ENCODE measurements at places on chromosomes 13 and 19.

DNA sequence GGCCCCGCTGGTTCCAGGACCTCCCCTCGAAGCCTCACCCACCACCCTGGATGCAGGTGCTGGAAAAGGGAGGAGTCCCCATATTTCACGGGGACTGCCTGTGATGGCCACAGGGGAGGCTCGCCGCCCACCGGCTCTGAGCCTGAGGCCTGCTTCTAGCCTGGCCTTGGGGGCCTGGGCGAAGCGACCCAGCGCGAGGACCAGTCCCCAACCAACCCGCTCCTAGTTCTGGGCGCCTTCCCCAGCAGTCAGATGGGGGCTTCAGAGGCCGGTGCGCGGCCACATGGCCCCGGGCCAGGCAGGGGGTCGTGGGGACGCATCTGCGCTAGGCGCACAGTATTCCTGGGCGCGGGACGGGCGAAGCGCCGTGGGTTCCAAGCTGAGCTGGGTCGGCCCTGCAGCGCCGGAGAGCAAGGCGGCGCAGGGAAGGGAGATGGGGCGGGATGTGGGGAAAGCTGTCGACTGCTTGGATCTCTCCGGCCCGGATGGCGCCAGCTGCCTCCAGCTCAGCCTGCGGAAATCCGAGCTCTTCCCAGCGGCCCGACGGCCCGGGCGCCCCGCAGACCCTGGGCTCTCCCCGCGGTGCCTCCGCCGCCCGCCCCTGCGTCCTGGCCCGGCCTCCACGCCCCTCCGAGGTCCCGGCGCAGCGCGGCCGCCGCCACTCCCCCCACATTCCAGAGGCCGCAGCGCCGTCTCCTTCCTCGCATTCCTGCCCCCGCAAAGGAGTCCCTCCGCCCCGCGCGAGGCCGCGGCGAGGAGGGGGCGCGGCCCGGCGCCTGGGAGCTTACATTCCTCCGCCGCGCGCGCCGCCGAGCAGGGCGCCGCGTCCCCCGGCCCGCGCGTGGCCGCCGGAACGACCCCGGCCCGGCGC, at the start of gene WTIP:
TSS of gene WTIP (plus strand) at position 788 of the 871 bp plus-strand sequence. CDS start 217 bp downstream, outside the sequence.
- H3K27ac ChIP-seq: no peak within 1 kb of the TSS
- H3K4me3 ChIP-seq: peak within 1 kb of the TSS; percentile 81
- peaks cover 27% of the 10 kb centered on the region for H3K27me3 ChIP-seq
- DNase-seq: no peak
- H3K36me3 ChIP-seq: no peaks in the 10 kb centered on the region

- H3K27ac ChIP-seq: no peak overlapping the region
- no peak for DNase-seq
- H3K4me1 ChIP-seq: peaks cover 8% of the 10 kb centered on the region
- H3K36me3 ChIP-seq: peaks cover 7% of the 10 kb centered on the region
These were observed 56.2 kb downstream of the COLGALT1 start for GRCh38 chr19:17611462-17612244.

DNA sequence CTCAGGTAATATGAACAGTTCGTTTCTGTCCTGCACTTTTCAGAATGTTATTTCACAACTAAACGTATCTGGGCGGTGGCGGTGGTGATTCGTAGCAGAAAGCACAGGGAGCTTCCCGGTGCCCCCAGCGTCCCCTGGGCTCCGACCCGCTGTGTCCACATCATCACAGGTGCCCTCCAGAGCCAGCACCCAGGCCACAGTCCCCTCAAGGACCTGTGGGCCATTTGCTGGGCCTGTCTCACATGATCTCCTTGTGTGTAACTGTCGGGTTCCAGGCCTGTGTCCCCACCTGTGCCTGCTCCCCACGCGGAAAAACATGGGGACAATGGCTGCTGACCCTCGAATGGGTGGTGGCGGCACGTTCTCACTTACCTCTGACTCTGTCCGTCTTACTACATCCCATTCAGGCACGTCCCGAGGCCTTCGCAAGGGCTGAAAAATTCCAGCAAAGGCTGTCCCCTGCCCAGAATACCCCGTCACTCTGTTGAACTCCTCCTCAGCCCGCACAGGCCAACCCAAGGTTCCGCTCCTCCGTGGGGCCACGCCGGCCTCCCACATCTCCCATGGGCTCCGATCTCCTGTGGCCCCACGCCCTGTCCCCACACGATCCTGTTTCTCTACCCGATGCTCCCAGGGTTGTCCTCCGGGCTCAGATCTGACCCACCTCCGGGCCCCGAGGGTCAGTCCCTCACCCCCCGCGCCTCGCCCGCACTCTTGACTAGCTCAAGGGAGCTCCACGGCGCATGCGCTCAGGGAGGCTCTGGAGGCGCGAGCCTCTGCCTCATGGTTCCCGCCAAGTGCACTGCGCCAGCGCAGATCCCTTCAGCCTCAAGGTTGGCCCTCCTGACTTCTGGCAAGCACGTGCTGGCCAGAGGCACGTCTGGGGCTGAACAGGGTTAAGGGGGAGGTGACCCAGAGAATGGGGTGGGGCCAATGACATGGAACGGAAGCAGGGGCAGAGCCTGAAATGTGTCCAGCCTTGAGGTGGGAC, 21.2 kb downstream of the DEDD2 start:
- H3K27me3 ChIP-seq: no peaks in the 10 kb centered on the region
- H3K36me3 ChIP-seq: peaks cover 52% of the 10 kb centered on the region
- H3K27ac ChIP-seq: peak overlapping the region; percentile 31
- peaks cover 65% of the 10 kb centered on the region for H3K4me1 ChIP-seq
- H3K4me3 ChIP-seq: peak overlapping the region; percentile 26

DNA sequence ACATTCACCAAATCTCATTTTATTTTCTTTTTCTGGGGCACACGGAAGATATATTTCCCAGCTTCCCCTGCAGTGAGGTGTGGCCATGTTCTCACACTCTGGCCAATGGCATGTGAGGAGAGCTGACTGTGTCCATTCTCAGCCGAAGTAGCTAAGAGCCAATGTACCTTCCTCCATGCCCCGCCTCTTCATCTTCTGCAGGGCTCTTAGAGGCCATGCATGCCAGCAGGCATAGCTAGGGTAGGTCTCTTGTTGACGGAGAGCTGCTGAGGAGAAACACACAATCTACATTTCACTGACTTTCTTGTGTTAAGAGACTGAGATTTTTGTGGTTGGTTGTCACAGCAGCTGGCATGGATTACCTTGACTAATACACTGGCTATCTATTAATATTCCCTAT, 9.8 kb upstream of the MICU2 start:
- no peak overlapping the region for H3K27ac ChIP-seq
- H3K4me1 ChIP-seq: no peaks in the 10 kb centered on the region
- DNase-seq: no peak

DNA sequence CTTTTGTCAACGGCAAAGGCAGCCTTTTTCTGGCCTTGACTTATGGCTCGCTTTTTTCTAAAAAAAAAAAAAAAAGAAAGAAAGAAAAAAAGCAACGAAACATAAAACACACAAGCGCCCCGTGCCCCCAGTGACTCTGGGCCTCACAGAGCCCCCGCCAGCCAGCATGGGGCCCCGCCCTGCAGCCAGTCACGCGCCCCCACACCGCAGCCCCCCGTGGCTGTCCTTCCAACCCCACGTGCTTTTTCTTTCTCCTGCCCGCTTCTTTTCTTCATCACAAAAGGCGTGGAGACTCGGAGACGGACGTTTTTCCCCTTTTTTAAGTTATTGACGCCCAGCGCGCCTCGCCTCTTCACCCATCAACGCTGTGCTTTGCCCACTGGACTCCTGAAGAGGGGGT, 14.4 kb upstream of the GNA15 start:
- DNase-seq: no peak
- H3K27me3 ChIP-seq: peaks cover 11% of the 10 kb centered on the region
- H3K4me1 ChIP-seq: peaks cover 1% of the 10 kb centered on the region
- H3K4me3 ChIP-seq: no peak overlapping the region
- peaks cover 3% of the 10 kb centered on the region for H3K36me3 ChIP-seq

- peaks cover 5% of the 10 kb centered on the region for H3K36me3 ChIP-seq
- H3K27ac ChIP-seq: no peak overlapping the region
- DNase-seq: no peak
- no peaks in the 10 kb centered on the region for H3K4me1 ChIP-seq
- peaks cover 6% of the 10 kb centered on the region for H3K27me3 ChIP-seq
These were observed 833 bp downstream of the GAMT start for GRCh38 chr19:1400281-1401137.

DNA sequence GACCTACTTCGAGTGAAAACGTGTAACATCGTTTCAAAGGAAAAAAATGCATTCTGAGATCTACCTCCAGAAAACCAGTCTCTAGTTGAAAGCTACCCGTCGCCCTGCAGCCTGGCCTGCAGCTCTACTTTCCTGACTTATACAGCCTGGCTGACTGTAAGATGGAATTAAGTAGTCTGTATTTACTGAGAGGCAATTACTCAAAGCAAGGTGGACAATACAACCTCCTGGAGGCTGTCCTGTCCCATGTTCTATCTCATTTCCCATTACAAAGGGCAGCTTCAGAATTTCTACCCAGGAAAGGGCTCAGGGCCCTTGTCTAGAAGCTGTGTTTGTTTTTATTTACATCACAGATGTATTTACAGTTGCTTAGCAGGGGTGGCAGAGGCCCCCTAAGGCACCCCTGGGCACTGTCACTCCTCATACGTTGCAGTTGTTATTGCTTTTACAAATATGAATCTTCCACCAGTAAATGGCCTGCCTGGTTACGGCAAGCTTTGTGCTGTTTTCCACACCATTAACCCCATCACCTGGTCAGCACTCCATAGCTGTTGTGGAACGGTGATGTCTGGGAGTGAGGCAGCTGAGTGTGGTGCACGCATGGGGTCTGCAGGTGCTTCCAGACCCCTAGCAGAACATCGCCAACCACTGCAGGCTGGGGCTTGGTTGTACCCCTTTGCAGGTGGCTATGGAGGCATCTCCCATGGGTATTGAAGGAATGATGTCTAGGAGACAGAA, 46.3 kb upstream of the MTIF3 start:
- H3K27me3 ChIP-seq: no peaks in the 10 kb centered on the region
- H3K4me3 ChIP-seq: no peak overlapping the region
- no peak overlapping the region for H3K27ac ChIP-seq
- no peak for DNase-seq
- no peaks in the 10 kb centered on the region for H3K4me1 ChIP-seq
- H3K36me3 ChIP-seq: no peaks in the 10 kb centered on the region

- no peak for DNase-seq
- no peak overlapping the region for H3K4me3 ChIP-seq
- H3K36me3 ChIP-seq: no peaks in the 10 kb centered on the region
- no peaks in the 10 kb centered on the region for H3K4me1 ChIP-seq
- H3K27ac ChIP-seq: no peak overlapping the region
- H3K27me3 ChIP-seq: no peaks in the 10 kb centered on the region
These were observed 264.5 kb downstream of the TDRD3 start for GRCh38 chr13:60661521-60661920.

DNA sequence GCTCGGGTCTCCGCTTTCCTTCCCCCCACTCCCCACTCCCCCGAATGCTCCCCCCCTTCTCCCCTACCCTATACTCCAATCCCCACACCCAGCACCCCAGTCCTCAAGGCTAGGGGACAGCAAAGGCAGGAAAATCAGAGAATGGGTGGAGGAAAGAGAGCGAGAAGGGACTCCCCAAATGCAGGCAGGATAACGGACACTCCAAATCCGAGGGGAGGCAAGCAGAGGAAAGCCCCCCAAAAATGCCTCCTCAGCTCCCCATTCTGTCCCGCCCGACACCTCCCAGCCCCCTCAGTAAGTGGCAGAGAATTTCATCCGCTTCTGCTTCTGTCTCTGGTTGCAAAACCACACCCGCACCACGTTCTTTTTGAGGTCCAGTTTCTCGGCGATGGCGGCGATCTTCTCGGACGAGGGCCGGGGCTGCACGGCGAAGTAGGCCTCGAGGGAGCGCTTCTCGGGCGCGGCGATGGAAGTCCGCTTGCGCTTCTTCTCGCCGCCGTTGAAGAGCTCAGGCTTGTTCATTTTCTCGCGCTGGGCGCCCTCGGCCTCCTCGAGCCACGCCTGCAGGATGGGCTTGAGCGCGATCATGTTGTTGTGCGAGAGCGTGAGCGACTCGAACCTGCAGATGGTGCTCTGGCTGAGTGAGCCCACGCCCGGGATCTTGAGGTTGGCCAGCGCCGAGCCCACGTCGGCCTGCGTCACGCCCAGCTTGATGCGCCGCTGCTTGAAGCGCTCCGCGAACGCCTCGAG, 2.1 kb downstream of the POU4F1 start:
- no peak overlapping the region for H3K27ac ChIP-seq
- H3K4me1 ChIP-seq: peaks cover 20% of the 10 kb centered on the region
- no peak for DNase-seq
- H3K36me3 ChIP-seq: peaks cover 25% of the 10 kb centered on the region

GRCh38 chr19:8575467-8575997, 1.7 kb downstream of the MYO1F start:
- H3K27ac ChIP-seq: peak overlapping the region; percentile 96
- H3K4me3 ChIP-seq: peak overlapping the region; percentile 96
- peaks cover 46% of the 10 kb centered on the region for H3K36me3 ChIP-seq
- no peaks in the 10 kb centered on the region for H3K27me3 ChIP-seq
- peak; percentile 50 for DNase-seq
- H3K4me1 ChIP-seq: peaks cover 70% of the 10 kb centered on the region

- no peak overlapping the region for H3K27ac ChIP-seq
- no peaks in the 10 kb centered on the region for H3K27me3 ChIP-seq
- DNase-seq: no peak
- H3K36me3 ChIP-seq: peaks cover 4% of the 10 kb centered on the region
- no peaks in the 10 kb centered on the region for H3K4me1 ChIP-seq
These were observed 35.2 kb downstream of the ZNF136 start for GRCh38 chr19:12198136-12198535.

- no peaks in the 10 kb centered on the region for H3K36me3 ChIP-seq
- DNase-seq: no peak
- peaks cover 3% of the 10 kb centered on the region for H3K27me3 ChIP-seq
- H3K4me1 ChIP-seq: peaks cover 41% of the 10 kb centered on the region
- H3K4me3 ChIP-seq: no peak overlapping the region
These were observed 148.2 kb downstream of the DCT start for GRCh38 chr13:94331281-94331680.

DNA sequence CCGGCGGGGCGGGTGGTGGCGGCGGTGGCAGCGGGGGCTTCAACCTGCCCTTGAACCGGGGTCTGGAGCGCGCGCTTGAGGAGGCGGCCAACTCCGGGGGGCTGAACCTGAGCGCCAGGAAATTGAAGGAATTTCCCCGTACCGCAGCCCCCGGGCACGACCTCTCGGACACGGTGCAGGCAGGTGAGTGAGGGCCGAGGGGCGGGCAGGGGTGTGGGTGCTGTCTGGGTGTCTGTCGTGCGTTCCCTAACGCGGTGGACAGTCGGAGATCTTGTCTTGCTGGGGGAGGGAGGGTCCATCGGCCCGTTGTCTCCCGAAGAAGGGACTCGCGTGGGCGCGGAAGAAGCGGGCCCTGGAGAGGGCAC, 533 bp downstream of the LRCH1 start:
- peak overlapping the region; percentile 90 for H3K27ac ChIP-seq
- peaks cover 53% of the 10 kb centered on the region for H3K4me1 ChIP-seq
- peaks cover 10% of the 10 kb centered on the region for H3K27me3 ChIP-seq
- H3K4me3 ChIP-seq: peak overlapping the region; percentile 95
- DNase-seq: no peak

- no peak overlapping the region for H3K4me3 ChIP-seq
- H3K4me1 ChIP-seq: no peaks in the 10 kb centered on the region
- no peak overlapping the region for H3K27ac ChIP-seq
- no peaks in the 10 kb centered on the region for H3K27me3 ChIP-seq
- no peak for DNase-seq
These were observed 618.7 kb upstream of the SGCG start for GRCh38 chr13:22562116-22562515.

Measured in effector memory CD8-positive, alpha-beta T cell (primary cell).